Esophagus muscularis mucosa (tissue), 4 donors: ENCODE measurements at places on chromosomes 4 and X. TPM values are rescaled to one million over a fixed set of nuclear protein-coding genes. Genes with fewer than 3 reads are reported as not detected.

DNA sequence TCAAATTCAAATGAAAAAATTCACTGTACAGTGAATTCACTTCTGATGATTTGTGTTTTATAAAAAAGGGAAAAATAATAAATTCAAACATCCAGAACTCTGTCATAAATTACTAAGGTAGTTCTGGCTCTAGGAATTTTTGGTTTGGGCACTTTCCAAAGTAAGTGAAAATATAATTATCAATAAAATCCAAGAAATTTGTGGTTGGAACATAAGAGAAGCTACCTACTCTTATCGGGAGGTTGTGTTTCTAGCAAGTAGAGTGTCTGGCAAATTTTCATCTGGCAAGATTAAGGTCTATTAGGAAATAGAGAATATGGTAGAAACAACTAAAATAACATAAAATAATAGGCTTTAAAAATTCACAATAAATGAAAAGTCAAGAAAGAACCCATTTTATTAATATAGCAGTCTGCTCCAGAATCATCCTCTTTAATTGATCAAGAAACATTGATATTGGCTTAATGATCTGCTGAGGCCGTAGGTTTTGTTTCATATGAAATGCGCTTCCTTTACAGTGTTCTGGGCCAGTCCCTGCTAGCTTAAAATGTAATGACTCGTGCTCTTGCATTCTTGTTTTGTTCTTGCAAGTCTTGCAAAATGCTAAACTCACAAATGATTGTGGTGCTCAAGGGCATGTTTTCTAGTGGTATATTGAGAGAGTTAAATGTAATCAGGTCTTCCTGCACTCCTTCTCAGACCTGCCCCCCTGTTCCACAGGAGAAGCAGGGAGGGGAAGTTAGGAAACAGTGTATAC, 331.4 kb downstream of the RAPGEF2 start:
- H3K4me3 ChIP-seq = no peak overlapping the region
- no peaks in the 10 kb centered on the region for H3K27me3 ChIP-seq
- no peaks in the 10 kb centered on the region for H3K36me3 ChIP-seq
- no peak overlapping the region for H3K27ac ChIP-seq

DNA sequence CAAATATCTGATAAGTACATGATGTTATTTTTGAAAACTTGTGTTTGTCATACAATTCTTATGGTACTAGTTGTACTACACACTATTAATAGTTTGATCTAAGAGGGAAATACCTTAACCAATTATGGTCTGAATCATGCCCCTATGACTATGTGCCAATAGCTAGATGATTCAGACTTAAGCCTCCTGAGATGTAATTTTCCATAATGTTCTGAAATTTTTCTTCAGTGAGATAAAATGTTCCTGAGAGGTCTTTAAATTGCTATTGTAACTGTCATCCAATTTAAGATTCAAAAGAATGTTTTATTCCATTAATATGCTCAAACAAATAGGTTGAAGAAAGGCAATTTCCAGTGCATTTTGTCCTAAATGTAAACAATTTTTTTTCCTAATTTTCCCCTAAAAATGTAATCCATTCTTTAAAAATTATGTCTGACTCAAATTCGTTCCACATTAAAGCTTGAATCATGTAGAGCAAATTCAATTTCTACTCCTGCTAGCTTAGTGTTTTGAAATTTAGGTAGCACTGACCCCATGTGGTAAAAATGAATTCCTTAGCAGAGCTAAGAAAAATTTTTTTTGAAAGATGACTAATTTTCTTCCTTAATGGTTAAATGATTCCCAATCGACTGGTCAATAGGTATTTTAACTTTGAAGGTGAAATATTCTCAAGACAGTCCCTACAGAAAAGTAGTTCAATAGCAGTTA, 49.1 kb downstream of the APOOL start:
- no peaks in the 10 kb centered on the region for H3K36me3 ChIP-seq
- no peak overlapping the region for H3K4me3 ChIP-seq
- DNase-seq = no peak
- no peaks in the 10 kb centered on the region for H3K27me3 ChIP-seq
- H3K4me1 ChIP-seq = no peaks in the 10 kb centered on the region

DNA sequence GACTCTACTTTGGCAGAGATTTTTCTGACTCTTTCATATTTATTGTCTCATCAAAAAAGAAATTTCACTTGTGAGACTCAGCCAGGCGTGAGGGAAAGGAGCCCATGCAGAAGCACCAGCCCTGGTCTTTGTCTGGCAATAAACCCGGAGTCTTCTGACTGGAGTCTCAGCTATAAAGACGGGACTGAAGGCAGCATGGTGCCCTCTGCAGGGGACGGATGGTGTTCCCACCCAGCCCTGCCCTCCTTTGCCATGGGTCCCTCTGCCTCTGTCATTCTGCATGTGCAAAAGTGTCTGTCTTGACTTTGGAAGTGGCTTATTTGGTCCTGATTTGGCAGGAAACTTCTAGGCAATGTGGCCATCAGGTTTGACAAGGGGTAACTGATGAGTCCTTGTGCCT, 14.2 kb downstream of the ZNF185 start:
- H3K27me3 ChIP-seq = no peaks in the 10 kb centered on the region
- H3K36me3 ChIP-seq = no peaks in the 10 kb centered on the region
- DNase-seq = no peak

GRCh38 chr4:11724731-11725130, 296.0 kb upstream of the HS3ST1 start:
- no peaks in the 10 kb centered on the region for H3K27me3 ChIP-seq
- no peaks in the 10 kb centered on the region for H3K4me1 ChIP-seq
- no peak overlapping the region for H3K27ac ChIP-seq
- no peak for DNase-seq

- H3K27me3 ChIP-seq = no peaks in the 10 kb centered on the region
- no peak for DNase-seq
- no peaks in the 10 kb centered on the region for H3K4me1 ChIP-seq
- no peak overlapping the region for H3K4me3 ChIP-seq
- no peak overlapping the region for H3K27ac ChIP-seq
- H3K36me3 ChIP-seq = no peaks in the 10 kb centered on the region
Observed at GRCh38 chrX:123399709-123400108, 215.6 kb downstream of the GRIA3 start.

GRCh38 chr4:88268913-88269312, 15.4 kb downstream of the PPM1K start:
- no peak overlapping the region for H3K4me3 ChIP-seq
- no peaks in the 10 kb centered on the region for H3K27me3 ChIP-seq
- no peak for DNase-seq

GRCh38 chrX:39896951-39897740, 200.6 kb downstream of the BCOR start:
- DNase-seq = no peak
- no peak overlapping the region for H3K4me3 ChIP-seq
- peaks cover 5% of the 10 kb centered on the region for H3K4me1 ChIP-seq
- H3K27me3 ChIP-seq = no peaks in the 10 kb centered on the region

DNA sequence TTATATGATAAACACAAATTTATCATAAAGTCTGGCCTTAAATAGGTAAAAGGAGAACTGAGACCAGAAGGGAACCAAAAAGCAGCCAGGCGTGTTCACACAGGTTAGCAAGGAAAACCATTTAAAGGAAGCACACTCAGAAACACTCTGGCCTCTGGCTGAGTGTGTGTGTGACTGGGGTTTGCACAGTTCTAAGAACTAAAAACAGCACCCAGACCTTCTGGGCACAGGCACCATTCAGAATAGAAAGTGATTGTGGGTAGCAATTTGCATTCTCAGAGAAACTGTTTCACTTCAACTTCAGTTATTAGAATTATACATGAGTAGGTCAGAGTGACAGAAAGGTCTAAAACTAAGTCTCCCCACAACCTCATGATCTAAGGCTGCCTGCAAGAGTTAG, 10.0 kb downstream of the GPR82 start:
- no peak overlapping the region for H3K4me3 ChIP-seq
- no peaks in the 10 kb centered on the region for H3K27me3 ChIP-seq

DNA sequence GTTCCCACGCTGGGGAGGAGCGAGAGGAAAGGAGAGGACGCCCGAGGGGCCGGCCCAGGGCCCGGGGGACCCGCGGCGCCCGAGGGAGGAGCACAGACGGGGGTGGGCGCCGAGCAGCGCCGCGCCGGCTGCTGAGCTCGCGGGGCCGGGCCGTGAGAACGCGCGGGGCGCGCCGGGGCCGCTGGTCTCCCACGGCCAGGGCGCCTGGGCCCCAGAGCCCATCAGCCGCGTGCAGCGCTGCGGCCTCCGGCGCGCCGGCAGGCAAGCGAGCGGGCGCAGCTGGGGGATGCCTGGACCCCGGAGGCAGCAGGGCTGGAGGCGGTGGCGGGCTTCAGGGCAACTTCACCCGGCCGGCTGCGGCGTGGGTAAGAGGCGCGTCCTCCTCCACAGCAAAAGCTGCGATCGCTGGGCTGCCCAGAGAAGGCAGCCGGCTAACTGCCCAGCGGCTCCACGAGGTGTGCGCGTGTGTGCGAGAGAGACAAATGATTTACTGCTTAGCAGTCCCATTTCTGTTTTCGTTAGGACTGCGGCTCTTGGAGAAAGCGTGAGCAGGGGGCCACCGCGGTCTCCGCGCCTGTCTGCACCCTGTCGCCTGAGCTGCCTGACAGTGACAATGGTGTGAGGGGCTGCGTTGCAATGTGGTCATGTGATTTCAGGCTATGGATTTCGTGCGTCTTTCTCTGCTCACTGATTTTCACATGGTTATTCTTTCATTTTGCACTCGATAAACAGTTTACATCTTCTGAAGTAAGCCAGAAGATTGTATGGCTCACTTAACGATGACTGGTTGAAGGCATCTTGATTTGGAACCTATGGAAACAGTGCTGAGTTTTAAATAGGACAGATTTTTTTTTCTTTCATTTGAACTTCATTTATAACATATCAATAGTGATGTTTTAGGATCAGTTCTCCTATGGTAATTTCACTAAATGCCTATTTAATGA, 1.2 kb downstream of the GUCY1A1 start:
- DNase-seq = no peak
- peak overlapping the region; percentile 72 for H3K4me3 ChIP-seq
- H3K4me1 ChIP-seq = peaks cover 10% of the 10 kb centered on the region
- peak overlapping the region; percentile 90 for H3K27ac ChIP-seq
- H3K27me3 ChIP-seq = no peaks in the 10 kb centered on the region

DNA sequence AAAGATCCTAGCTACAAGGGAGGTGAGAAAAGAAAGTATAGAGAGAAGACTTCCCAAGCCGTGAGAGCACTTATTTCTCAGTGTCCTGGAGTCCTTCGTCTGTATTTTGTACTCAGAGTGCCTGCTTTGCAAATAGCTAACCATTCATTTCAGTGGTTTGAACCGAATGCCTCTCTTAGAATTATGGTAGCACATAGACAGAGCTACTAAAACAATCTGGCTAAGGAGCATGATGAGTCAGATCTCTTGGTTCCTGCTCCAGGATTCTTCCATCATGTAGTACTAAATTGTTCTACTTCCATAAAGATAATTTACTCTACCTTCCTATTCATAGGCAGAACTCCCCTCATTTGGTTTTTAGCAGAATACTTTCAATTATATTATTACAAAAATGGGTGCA, 946.6 kb downstream of the STIM2 start:
- no peak overlapping the region for H3K4me3 ChIP-seq
- no peaks in the 10 kb centered on the region for H3K27me3 ChIP-seq
- no peaks in the 10 kb centered on the region for H3K4me1 ChIP-seq

DNA sequence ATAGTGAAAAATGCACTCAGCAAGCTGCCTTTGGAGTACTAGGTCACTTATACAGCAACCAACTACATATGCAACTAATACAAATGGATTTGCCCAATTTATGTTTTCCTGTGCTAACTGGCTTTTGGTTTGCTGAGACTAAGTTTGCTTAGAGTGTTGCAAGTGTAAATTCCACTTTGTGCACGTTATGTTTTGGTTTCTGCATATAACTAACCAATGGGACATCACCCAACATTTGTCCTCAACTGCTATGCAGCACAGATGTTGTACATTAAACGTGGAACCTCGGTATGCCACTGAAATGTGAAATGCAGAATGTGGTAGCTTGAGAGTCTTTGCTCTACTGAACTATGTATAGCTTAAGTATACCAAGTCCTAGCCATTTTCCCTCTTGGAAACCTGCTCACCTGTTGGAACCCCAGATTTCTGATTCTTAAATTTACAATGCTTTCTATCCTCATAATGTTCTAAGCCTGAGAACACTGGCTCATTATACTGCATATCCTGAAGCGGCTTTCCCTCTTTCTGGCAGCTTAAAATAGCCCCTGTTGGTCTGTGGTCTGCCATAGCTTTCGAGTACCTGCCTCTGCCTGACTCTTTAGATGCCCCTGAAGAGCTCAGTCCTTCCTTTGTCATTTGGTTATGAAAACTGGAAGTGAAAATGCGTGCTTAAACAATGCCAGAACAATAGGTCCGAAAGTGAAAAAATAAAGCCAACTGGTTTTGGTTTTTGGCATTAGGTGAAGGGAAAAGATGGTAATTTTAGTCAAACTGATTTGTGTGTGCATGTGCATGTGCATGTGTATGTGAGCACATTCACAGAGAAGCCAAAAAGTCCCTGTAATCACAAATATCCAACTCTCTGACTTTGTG, 158.0 kb downstream of the SH2D1A start:
- H3K4me1 ChIP-seq = no peaks in the 10 kb centered on the region
- H3K36me3 ChIP-seq = no peaks in the 10 kb centered on the region
- H3K27me3 ChIP-seq = no peaks in the 10 kb centered on the region
- H3K4me3 ChIP-seq = no peak overlapping the region

DNA sequence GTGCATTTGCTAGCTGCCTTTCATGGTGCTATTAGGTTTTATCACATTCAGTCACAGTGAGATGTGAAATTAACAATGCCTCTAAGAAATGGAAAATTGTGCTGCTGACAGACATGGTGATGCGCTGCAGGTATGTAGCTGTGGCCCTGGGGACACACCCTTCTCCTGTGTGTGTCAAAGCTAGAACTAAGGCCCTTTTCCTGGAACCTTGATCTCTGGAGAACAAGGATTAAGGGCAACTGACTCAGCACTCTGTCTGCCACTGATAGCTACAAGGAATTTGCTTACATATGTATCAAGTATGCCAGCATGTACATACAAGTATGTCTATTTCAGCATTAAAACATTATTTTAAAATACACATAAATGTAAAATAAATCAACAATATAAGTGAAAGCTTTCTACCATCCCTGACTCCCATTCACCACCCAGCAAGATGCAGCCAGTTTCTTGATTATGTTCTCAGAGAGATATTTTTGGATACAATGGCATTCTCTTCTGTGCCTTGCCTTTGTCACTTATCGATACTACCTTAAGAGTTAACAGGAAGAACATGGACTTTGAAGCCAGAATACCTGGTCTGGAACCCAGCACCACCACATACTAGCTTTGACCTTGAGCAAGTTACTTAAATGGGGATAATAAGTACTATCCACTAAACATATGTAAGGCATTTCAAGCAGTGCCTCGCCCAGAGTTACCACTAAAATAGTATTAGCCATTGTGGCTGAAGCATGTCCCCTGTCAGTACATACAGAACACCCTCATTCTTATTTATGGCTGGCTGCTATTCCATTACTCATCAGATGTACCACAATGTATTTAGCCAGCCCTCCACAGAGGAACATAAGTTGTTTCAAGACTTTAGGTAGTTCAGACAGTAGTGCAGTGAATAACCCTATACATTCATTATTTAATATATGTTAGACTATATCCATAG, 68.5 kb downstream of the NPNT start:
- DNase-seq = no peak
- no peak overlapping the region for H3K27ac ChIP-seq
- H3K4me3 ChIP-seq = no peak overlapping the region
- H3K27me3 ChIP-seq = no peaks in the 10 kb centered on the region
- H3K4me1 ChIP-seq = peaks cover 14% of the 10 kb centered on the region

GRCh38 chr4:123675567-123675966, 279.0 kb downstream of the SPRY1 start:
- DNase-seq = no peak
- H3K27me3 ChIP-seq = no peaks in the 10 kb centered on the region
- H3K4me3 ChIP-seq = no peak overlapping the region
- peaks cover 15% of the 10 kb centered on the region for H3K4me1 ChIP-seq
- no peaks in the 10 kb centered on the region for H3K36me3 ChIP-seq

Gene NSG1
- 4.0 TPM for total RNA-seq

Gene DMRTC1
- not detected for total RNA-seq

Gene XAGE1A
- total RNA-seq = not detected

Gene NKX1-1
- total RNA-seq = not detected

Gene SLC6A8
- total RNA-seq = 41.7 TPM

Gene ANOS1
- total RNA-seq = 2.7 TPM

Gene GC
- not detected for total RNA-seq
